Endodermal cell (in vitro differentiated cells): ENCODE measurements at places on chromosomes 6 and 20.

- DNase-seq = no peak
Observed at GRCh38 chr6:146305951-146306350, 237.7 kb upstream of the RAB32 start.

- peak; percentile 79 for DNase-seq
Observed at GRCh38 chr6:42978487-42978838, 518 bp downstream of the PEX6 start.

DNA sequence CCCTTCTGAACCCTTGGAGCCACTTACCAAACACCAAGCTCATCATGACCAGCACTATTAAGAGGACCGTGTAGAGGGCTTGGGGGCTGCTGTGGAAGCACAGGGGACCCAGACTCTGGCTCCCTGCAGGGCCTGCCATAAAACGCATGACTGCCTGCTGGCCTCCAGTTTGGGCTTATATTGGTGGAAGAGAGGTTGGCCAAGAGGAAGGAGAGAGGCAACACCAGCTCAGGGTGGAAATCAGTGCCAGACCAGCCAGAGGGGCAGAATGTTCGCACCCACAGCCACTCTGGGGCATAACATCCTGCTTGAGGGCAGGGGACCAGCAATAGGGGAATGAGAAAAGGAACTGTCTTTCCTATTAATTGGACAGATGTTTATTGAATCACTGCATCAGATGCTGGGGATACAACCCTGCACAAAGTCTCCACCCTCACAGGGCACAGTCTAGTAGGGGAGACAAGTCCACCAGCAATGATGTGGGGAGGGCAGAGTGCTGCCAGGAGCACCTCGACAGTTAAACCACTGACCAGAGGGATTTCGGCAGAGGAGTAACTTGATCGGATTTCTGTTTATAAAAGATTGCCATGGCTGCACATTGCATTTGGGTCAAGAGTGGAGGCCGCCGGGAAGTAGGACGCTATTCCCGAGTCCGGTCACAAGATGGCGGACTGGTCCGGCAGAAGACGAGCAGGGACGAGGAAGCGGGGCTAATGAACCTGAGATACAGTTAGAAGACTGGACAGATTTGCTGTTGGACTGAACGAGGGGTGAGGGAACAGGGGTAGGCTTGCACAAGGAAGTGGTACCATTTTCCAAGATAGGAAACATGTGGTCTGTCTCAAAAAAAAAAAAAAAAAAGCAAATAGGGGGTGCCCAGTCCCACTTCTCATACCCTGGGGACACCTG is at the start of gene LY6G5C:
Gene LY6G5C, minus strand, starts transcription at position 842 of the 909 bp plus-strand sequence. Its CDS starts 694 bp downstream, at position 148.
- DNase-seq = peak; percentile 89

GRCh38 chr20:36402708-36403107 is 96.6 kb downstream of the DLGAP4 start:
- no peak for DNase-seq

DNA sequence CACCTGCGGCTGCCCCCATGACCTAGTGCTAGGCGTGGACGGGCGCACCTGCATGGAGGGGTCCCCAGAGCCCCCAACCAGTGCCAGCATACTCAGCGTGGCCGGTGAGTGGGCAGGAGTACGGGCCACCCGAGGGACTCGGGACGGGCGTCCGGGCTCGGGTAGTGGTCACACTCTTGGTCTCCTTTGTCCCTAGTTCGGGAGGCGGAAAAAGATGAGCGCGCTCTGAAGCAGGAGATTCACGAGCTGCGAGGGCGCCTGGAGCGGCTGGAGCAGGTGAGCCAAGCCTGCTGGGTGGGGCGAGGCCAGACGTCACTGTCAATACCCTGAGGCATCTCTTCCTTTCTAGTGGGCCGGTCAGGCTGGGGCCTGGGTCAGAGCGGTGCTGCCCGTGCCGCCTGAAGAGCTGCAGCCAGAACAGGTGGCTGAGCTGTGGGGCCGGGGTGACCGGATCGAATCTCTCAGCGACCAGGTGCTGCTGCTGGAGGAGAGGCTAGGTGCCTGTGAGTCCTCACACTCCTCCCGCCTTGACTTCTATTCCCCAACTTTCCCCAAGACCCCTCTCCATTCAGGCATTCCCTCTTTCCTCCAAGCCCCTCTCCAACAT is 2.9 kb downstream of the EGFL8 start:
- no peak for DNase-seq

- DNase-seq = peak; percentile 70
Observed at GRCh38 chr6:34247481-34248197, 1.2 kb downstream of the SMIM29 start.

DNA sequence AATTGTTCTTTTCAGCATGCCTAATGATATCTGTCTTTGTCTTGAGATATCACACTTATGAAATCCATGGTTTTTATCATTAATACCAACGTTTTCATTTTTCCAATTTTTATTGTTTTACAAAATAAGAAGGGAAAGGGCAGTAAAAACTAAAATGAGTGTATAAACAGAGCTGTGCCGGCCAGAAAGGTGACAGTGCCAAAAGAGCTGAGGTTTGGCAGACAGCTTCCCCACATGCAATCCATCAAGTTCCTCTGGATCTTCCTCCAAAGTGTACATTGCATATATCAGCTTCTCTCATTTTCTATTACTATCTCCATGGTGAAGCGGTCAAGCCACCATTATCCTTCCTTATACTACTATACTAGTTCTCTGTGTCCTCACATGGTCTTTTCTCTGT is 10.1 kb upstream of the TMEM244 start:
- no peak for DNase-seq

DNA sequence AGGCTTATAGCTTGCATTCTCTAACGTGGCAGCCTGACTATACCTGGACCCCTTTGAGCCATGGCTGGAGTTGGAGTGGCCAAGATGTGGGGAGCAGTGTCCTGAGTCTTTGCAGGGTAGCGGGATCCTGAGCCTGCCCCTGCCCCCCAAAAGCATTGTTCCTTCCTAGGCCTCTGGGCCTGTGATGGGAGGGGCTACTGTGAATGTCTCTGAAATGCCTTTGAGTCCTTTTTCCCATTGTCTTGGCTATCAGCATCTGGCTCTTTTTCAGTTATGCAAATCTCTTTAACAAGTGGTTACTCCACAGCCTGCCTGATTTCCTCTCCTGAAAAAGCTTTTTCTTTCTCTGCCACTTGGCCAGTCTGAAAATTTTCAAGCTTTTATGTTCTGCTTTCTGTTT is 17.0 kb upstream of the PRL start:
- DNase-seq = no peak

DNA sequence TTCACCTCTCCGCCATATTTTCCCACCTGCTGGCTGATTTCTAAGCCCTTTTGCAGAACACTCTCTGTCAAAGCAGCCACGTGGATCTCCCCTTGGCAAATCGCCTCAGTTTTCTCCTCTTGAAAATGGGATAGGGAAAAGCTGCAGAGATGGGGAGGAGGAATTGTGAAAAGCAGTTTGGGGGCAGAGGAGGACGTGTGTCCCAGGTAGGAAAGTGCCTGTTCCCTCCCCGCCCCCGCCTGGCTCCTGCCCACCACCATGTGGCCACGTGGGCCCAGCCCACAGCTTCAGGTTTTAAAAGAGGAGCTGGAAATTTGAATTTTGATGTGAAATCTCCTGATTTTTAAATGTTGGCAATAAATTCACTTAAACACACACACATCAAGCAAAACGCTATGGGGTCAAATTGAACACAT is 3.6 kb upstream of the CEBPB start:
- peak; percentile 53 for DNase-seq

DNA sequence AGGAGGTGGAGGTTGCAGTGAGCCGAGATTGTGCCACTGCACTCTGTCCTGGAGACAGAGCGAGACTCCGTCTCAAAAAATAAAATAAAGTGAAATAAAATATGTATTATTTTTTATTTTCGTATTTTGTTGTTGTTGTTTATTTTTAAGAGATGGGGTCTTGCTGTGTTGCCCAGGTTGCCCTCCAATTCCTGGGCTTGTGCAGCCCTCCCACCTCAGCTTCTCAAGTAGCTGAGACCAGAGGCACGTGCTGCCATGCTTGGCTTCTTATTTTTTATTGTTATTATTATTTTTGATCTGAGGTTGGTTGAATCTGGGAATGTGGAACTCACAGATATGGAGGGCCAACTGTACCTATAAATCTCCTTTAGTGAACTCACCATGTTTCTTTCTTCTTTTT is 10.1 kb downstream of the KPNA5 start:
- DNase-seq = no peak

DNA sequence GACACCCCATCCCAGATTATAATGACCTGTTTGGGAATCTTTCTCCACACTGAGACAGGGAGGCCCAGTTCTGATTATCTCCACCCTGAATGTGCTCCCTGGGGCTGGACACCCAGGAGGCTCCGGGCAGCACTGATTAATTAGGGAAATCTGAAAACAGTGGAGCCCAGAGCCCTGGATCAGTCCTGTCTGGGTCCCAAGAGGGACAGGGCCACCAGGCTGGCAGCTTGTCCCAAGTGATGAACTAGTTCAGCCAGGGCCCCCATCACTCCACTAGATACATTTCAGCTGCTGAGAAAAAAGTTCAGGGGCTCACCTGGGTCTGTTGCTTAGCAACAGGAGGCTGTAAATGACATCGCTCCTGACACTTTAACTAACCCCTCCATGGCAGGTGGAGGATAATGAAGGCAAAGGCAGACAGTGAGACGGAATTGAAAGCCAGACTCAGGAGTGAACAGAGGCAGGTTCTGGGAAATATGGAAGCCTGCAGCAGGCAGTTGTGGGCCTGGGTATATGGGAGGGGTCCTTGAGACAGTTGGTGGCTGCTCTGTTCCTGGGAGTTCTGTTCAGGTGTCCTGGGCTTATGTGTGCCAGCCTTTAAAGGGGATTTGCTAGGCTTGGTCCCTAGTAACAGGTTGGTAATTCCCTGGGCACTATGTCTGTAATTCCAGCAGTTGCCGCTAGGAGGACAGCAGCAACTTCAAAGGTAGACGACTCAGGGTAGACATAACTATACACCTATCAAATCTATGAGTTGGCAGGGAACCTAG is 78.3 kb upstream of the CTNNBL1 start:
- peak; percentile 88 for DNase-seq

DNA sequence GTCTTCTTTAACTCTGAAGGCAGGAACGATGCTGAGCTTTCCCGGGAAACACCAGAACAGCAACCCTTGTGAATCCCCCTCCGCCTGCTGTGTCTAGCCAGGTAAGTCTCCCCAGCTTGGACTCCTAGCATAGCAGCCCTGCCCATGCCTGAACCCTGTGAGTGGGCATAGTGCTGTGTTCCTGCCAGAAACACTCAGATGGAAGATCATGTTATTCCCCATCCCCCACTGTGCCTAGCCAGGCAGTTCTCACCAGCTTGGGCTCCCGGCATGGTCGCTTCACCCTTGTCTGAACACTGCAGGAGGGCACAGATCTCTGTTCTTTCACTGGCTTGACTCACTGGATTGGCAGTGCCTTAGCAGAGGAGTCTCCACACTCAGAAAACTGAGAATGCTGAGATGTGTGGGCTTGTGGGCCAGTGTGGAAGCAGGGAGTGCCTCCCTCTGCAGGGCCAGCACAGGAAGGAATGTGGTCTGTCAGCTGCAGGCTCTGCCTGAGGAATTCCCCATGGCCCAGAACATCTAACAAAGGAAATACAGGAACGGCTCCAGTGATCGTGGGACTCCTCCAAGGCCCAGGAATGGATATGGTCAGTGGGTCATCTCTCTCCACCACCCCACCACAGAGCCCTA is 440.1 kb upstream of the ADGRB3 start:
- no peak for DNase-seq

DNA sequence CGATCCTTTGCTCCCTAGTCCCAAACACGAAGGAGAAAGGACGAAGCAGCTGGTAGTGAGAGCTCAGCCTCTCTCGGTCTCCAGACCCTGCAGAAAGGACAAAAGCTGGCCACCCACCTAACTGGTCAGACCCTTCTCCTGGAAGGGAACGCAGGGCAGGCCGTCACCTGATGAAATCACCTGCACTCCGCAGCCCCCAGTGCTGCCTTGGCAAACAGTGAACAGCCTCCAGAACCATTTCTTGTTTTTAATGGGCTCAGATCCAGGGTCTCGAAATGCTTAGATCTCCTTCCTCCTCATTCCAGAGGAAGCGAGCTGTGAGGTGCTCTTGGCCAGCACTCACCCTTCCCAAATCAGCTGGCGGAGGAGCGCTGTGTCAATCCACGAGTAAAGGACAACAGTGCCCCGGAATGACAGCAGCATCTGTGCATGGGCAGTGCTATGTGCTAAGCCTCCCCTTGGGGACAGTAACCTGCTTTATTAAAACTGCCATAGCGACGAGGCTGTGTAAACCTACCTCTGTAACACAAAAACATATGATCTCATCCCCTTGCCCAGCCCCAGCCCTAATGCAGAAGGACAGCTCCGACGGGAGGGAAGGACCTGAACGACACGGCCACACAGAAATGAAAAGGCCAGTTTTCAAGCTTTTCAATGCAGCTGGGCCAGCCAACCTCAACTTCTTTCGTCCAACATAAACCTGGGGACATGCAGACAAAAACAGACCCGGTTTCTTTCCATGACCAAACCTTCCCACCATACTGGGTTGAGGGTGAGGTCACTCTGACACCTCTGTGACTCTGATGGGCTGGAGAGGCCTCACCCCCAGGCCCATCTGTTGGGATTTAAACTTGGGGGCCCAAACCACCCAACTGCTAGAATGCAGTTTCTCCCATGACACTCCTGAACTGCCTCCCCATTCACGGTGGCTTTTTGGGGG is 43.3 kb downstream of the SULF2 start:
- DNase-seq = no peak

DNA sequence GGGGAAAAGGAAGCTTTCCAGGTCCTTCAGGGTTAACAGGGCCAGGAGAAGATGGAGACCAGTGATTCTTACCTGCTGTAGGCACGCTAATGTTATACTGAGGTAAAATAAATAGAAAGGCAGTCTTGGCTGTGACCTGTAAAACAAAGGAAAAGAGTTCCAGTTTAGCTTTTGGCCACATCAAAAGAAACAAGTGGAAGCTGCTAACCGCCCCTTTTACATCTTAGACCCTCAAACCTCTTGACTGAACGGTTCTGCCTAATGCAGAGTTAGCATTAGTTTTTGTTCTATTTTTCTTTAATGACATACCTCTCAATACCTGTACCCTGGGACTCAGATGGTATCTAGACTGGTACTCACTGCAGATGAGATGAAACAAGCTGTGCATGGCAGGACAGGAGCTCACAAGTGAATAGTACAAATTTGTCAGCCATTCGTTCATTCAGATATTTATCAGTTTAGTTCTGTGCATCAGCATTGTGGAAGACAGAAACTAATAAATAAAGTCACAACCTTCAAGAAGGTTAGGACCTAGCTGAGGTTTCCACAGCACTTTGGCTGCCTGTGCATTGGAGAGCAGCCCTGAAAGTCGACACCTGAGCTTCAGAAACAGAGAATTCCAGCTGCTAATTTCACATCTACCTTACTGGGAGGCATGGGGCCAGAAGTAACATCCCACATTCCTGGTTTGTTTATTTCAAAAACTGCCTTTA is 41.0 kb downstream of the TRAM2 start:
- DNase-seq = no peak

GRCh38 chr6:121826156-121826810 is 390.8 kb downstream of the GJA1 start:
- DNase-seq = no peak

- DNase-seq = no peak
Observed at GRCh38 chr6:69816026-69816425, 19.2 kb upstream of the LMBRD1 start.

DNA sequence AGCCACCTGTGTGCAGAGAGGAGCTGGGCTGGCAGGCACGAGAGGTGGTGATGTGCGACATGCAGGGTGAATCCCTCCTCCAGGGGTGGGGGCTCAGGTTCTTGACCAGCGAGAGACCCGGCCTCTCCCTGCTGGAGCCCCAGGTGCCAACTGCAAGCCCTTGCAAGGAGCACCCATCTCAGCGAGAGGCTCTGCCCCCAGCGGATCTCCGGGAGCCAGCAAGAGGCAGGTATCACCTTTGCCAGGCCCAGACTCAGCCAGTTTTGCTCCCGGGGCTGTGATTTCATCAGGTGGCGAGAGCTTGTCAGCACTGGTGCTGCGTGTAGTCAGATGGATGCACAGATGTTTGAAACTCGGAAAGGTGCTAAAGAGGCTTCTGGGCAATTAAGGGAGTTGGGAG is 87.7 kb downstream of the TFAP2C start:
- DNase-seq = no peak
